Pulmonary artery endothelial cell (primary cell): ENCODE measurements at places on chromosomes 12 and 14.
A peak's percentile ranks its signal among the peaks of the same experiment; 100 is the strongest.

DNA sequence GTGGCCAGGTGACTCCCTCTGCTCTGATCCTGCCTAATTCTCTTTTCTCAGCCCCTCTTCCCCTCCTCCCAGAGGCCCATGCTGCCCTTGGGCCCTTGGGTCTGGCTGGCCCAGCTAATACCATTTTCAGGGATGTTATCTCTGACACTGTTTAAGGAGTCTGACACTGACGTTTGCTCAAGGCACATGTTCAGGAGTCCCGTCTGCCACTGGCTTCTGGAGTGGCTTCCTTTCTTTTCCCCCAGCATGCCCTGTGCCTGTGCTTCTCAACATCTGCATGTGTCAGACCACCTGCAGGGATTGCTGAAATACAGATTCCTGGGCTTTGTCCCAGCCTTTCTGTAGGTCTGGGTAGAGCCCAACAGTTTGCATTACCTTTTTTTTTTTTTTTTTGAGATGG lies 128.9 kb downstream of the BCL11B start:
- no peak for DNase-seq

DNA sequence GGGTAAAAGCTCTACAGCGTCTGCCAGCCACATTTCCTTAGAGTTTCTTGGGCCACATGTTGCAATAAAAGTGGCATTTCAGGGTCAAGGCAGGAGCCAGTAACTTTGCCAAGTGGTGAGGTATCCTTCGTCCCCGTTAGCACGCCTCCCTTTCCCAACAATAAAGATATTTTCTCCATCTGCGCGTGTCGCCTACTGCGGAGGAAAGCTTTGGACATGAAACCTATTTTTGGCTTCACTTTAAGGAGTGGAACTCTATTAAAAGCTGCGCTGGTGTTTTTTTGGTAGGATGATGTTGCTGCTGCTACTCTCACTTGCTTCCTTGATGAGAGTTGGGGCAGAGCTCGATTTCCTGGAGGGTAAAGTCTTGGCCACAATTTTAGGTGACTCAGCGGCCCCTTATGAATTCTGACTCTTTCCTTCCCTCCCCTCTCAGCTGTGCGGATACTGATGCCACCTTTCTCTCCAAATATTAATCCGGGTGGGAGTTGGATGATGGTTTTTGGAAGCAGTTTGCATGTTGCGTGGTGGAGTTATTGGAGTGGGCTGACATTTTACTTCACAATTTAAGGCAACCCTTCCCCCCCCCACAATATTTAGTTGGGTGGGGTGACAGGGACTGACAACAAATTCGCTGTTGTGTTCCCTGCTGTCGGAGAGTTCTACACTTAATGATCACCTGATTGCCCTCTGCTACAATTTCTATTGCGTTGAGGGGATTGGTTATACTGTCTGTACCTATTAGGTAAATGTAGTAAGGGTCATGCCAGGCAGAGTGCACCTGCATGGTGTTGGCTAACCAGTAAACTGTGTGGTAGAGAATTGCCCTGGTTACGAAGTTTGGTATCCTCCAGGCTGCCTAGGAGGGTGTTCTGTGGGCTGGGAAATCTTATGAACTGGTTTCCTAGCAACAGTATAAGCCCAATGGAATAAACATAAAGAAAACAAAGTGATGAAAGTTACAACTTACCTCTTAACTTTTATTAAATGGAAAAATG lies 1.1 kb downstream of the CCDC91 start:
- DNase-seq, result no peak

DNA sequence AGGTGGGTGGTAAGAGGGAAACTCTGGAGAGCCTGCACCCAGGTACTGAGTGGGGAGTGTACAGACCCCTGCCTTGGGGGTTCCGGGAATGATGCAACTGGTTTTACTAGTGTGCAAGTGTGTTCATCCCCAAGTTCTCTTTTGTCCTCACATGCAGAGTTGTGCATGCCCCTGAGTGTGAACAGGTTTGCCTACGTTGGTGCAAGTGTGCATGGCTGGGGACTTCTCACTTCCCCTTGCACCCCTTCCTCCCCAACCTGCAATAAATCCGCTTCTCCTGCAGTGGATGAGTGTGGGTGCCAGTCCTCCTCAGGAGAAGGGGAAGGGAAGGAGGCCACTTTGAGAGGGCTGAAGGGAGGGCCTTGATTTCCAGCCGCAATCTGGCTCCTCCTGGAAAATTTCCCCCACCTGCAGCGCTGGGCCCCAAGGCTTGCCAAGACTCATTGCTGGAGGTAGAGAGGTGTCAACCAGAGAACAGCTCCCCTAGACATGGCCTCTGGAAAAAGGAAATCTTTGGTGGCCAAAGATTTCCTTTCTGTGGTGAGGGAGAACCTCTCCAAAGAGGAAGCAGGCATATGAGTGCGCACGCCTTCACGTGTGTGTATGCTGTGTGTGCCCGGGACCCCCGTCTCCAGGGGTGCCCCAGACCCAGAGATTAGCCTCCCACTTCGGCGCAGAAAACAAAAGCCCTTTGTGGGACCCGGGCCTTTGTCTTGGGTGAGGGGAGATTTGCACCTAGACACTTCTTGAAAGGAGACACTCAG lies 5.5 kb downstream of the AQP2 start:
- DNase-seq, result no peak

GRCh38 chr12:23887055-23887835 lies 62.2 kb downstream of the SOX5 start:
- peak; percentile 11 for DNase-seq

GRCh38 chr14:89315493-89316470 lies 101.3 kb downstream of the FOXN3 start:
- no peak for DNase-seq

DNA sequence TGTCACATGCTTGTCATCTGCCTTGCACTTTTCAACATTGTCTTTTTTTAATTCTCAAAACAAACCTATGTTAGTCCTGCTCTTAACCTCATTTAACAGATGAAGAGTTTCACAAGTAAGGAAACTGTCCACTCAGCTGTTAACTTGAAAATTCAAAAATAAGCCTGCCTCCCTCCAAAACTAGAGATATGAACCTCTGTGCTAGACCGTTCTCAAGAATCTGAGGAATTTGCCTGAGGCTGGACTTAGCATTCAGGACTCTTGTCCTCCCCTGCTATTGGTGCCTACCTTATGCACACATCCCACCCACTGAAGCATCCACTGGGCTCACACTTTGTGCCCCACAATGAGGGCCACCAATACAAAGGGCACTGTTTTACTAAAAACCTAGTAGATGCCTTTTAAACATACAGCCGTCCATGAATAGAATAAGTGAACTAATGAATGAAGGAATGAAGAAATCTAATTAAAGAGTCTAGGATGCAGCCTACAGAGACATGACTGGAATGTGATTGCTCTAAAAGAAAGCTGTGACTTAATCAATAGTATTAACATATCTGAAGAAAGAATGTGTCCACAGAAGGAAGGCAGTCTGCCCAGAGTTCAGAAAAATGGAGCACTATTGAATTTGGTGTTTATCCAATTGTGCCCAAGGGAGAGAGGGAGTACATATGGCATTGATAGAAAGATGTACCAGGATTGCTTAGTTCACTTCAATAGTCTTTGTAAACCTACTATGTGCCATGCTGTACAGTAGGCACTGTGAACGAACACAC lies 238.5 kb downstream of the SPTSSA start:
- no peak for DNase-seq

GRCh38 chr12:127174881-127175280 lies 1092.1 kb upstream of the TMEM132C start:
- no peak for DNase-seq

- no peak for DNase-seq
These were observed 3.4 kb downstream of the KLRB1 start for GRCh38 chr12:9604287-9604686.

DNA sequence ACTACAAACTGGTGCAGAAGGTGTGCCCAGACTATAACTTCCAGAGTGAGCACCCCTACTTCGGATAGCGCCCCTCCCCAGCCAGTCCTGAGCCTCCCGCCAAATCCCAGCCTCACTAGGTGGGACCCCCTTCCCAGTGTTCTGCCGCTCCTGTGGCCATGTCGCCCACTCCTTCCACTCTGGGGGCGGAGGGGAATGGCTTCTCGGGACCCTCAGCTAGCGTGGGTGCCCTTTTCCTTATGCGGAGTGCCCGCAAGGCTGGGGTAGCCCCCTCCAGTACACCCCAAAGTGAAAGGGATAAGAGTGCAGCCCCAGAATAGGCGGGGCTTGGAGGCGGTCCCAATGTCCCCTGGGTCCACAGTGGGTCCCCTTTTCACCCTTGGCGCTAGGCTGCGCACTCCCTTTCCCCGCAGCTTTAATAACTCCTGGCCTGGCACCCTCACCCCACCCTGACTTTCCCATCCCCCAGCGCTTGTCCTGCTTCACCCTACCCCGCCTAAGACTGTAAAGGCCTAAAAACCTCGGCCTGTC lies 3.8 kb upstream of the SHMT2 start:
- DNase-seq, result no peak

GRCh38 chr12:110403146-110403975 lies at the start of gene ANAPC7:
ANAPC7 (minus strand) TSS chr12:110403708; CDS start chr12:110403627, 81 bp downstream.
- DNase-seq, result peak; percentile 69

GRCh38 chr14:99249389-99249788 lies 22.6 kb downstream of the BCL11B start:
- DNase-seq, result no peak

- no peak for DNase-seq
These were observed 8.3 kb downstream of the PTPRB start for GRCh38 chr12:70628701-70629480.

DNA sequence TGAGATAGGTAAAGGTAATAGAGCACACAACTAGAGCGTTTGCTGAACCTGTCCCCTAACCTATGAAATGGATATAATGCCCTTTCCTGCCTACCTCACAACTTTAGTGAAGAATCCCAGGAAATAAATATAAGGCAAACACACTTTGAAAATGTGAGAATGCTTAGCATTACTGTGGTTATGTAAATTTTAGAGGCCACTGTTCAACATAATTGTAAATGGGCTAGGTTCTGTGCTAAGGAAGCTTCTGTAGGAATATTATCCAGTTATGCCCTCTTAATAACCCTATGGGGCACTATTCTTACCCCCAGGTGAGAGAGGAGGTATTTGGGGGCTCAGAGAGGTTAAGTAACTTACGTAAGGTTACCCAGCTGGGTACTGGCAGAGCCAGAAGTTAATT lies 92.5 kb upstream of the TMEM233 start:
- DNase-seq, result no peak

DNA sequence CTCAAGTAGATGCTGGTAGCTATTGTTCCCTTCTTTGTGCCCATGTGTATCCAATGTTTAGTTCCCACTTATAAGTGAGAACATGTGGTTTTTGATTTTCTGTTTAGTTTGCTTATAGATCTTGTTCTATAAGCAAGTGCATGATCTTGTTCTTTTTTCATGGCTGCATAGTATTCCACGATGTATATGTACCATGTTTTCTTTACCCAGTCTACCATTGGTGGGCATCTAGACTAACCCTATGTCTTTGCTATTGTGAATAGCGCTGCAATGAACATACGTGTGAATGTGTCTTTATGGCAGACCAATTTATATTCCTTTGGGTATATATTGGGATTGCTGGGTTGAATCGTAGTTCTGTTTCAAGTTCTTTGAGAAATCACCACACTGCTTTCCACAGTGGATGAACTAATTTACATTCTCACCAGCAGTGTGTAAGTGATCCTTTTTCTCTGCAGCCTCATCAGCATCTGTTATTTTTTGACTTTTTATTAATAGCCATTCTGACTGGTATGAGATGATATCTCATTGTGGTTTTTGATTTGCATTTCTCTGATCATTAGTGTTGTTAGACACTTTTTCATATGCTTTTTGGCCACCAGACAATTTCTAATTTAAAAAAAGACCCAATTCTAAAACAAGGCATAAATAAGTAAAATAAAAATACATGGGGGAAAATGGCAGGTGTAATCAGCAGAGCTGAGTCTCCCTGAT lies 50.6 kb downstream of the CPM start:
- DNase-seq, result no peak

- peak; percentile 98 for DNase-seq
These were observed 51.4 kb downstream of the PLEKHG7 start for GRCh38 chr12:92753976-92754885.

- no peak for DNase-seq
These were observed 830 bp upstream of the TRMT61A start for GRCh38 chr14:103528146-103528586.

DNA sequence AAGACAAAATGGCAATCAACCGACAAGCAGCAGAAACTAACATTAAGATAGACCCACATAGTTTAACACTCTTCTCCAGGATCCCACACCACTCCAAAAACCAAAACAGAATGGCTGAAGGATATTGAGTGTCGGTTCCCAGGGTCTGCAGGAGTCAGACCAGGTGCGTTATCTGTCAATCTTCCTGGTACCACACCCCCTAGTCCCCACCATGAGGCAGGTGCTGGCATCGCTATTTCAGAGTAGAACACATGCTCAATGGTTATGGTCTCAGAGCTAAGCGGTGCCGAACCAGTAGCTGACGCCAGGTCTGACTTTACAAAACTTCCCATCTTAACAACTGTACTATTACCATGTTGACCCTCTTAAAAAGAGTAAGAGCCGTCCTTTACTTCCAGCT lies 10.2 kb downstream of the STX2 start:
- DNase-seq, result no peak

GRCh38 chr14:97572583-97573458 lies 775.6 kb downstream of the VRK1 start:
- no peak for DNase-seq

DNA sequence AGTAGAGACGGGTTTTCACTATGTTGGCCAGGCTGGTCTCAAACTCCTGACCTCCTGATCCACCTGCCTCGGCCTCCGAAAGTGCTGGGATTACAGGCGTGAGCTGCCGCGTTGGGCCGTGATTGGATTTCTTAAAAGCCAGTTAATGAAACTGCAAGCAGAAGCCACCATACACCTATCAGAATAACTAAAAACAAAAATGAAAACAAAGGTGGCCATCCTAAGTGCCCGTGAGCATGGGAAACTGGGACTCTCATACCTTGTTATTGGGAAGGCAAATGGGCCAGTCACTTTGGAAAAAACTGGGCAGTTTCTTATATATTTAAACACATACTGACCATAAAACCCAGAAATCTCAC lies 7.7 kb upstream of the TCTN1 start:
- no peak for DNase-seq

DNA sequence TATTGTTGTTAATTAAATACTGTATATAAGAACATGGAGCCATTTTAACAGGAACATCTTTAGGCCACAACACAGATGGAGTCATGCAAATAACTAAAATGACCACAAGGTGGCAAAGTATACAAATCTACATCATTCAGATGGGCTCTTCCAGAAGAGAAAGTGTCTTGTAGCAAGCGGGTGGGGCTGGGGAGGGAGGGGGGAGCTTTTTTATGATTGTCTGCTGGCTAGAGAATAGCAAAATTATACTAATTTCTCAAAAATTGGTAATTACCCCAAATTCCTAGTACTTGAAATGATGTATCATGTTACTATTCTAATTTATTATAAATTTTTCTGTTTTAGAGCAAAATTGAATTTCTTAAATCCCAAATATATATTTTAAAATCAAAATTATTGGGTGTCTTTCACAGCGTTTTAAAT lies 378.7 kb downstream of the PRKD1 start:
- DNase-seq, result peak; percentile 26

DNA sequence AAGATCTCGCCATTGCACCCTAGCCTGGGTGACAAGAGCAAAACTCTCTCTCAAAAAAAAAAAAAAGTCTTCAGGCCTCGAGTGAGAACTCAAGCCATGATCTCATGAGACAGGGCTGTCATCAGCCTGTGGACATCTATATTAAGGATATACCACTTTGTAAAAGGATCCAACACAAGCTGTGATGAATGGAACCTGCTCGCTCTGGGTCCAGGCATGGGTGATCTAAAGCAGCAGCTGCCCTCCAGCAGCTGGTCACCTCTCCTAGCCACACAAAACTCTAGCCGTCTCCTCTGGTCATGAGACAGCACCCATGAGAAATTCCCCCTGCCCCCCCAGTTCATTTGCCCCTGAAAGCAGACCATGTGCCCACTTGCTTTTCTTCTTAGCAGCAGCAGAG lies 19.1 kb upstream of the DGLUCY start:
- no peak for DNase-seq
